ENCODE measurements at places on chromosomes 6 and 20.

GRCh38 chr6:128478230-128479047 lies 42.0 kb downstream of the PTPRK start:
- no peak for DNase-seq

GRCh38 chr6:94215552-94215951 lies 796.2 kb upstream of the EPHA7 start:
- peak; percentile 58 for DNase-seq

- DNase-seq, result no peak
These were observed 99.8 kb downstream of the STXBP5 start for GRCh38 chr6:147304016-147304415.

GRCh38 chr6:88866856-88867255 lies 96.6 kb downstream of the RNGTT start:
- DNase-seq, result no peak

DNA sequence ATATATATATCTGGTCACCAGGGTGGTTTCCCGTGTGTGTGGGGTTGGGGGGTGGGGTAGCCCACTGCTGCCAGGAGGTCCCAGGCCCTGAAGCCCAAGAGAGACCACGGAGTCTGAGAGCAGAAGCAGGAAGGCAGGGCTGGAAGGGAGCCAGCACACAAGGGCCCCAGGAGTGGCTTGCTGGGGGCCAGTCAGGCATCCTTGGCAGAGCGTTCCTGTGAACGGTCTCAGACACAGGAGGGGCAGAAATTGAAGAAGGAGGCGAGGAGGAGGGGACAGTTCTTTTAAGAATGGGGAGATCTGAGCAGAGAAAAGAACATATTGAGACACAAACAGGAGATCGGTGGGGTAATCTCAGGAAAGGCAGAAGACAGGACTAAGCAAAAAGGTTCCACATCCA lies 1.9 kb upstream of the EBF4 start:
- no peak for DNase-seq
